Muscle of leg (tissue), 16 donors: ENCODE measurements at places on chromosomes 6 and 20. TPM values are rescaled to one million over a fixed set of nuclear protein-coding genes. Genes with fewer than 3 reads are reported as not detected.

DNA sequence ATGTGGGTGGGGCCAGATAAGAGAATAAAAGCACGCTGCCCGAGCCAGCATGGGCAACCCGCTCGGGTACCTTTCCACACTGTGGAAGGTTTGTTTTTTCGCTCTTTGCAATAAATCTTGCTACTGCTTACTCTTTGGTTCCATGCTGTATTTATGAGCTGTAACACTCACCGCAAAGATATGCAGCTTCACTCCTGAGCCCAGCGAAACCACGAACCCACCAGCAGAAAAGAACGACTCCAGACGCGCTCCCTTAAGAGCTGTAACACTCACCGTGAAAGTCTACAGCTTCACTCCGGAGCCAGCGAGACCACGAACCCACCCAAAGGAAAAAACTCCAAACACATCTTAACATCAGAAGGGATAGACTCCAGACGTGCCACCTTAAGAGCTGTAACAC, 76.7 kb downstream of the TFAP2A start:
- no peak overlapping the region for H3K4me3 ChIP-seq
- H3K36me3 ChIP-seq, result no peaks in the 10 kb centered on the region

GRCh38 chr20:56897318-56897957, 268.3 kb downstream of the TFAP2C start:
- H3K36me3 ChIP-seq, result no peaks in the 10 kb centered on the region
- H3K27me3 ChIP-seq, result peaks cover 7% of the 10 kb centered on the region
- H3K4me1 ChIP-seq, result no peaks in the 10 kb centered on the region
- H3K4me3 ChIP-seq, result no peak overlapping the region
- H3K27ac ChIP-seq, result no peak overlapping the region
- DNase-seq, result no peak

DNA sequence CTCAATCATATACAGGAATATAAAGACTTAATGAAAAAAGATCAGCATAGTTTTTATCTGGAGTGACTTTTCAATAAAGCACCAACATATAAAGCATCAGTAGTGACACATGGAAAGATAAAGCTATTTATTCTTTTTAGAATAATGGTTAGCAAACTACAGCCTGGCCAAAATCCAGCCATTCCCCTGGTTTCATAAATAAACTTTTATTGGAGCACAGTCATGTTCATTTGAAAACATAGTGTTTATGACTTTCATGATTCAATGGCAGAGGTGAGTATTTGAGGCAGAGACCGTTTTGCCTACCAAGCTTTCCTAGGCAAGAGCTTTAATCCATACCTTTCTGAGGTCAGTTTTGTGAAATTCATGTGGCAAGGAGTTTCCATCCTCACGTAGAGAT, 153.5 kb downstream of the RPS12 start:
- no peak overlapping the region for H3K27ac ChIP-seq
- no peak overlapping the region for H3K4me3 ChIP-seq
- peaks cover 13% of the 10 kb centered on the region for H3K4me1 ChIP-seq

DNA sequence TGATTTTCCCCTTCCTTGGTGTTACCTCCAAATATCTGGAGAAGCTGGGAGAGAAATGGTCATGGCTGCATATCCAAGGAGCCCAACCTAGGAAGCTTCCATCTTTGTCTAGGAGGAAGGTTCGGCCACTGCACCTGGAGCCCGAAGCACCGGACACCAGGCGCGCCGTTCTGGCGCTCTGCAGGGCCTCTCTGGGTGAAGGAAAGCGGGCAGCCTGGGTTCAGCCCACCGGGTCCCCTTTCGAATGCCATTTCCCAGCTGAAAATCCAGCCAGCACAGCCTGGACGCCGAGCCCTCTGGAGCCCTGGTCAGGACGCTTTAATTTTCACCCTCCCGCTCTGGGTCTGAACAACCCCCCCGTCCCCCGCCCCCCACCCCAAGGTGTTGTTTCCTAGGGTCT, 1.2 kb downstream of the LINC00237 start:
- peaks cover 36% of the 10 kb centered on the region for H3K4me1 ChIP-seq
- no peaks in the 10 kb centered on the region for H3K36me3 ChIP-seq
- H3K27ac ChIP-seq, result no peak overlapping the region
- H3K27me3 ChIP-seq, result peaks cover 85% of the 10 kb centered on the region
- no peak overlapping the region for H3K4me3 ChIP-seq

- no peak overlapping the region for H3K27ac ChIP-seq
- DNase-seq, result no peak
- H3K4me1 ChIP-seq, result peaks cover 5% of the 10 kb centered on the region
- H3K36me3 ChIP-seq, result no peaks in the 10 kb centered on the region
Observed at GRCh38 chr6:46845126-46845525, 51.9 kb downstream of the MEP1A start.

GRCh38 chr20:11248011-11248409, 574.2 kb upstream of the JAG1 start:
- no peak for DNase-seq
- no peaks in the 10 kb centered on the region for H3K36me3 ChIP-seq
- no peaks in the 10 kb centered on the region for H3K27me3 ChIP-seq
- peaks cover 2% of the 10 kb centered on the region for H3K4me1 ChIP-seq
- H3K27ac ChIP-seq, result no peak overlapping the region

DNA sequence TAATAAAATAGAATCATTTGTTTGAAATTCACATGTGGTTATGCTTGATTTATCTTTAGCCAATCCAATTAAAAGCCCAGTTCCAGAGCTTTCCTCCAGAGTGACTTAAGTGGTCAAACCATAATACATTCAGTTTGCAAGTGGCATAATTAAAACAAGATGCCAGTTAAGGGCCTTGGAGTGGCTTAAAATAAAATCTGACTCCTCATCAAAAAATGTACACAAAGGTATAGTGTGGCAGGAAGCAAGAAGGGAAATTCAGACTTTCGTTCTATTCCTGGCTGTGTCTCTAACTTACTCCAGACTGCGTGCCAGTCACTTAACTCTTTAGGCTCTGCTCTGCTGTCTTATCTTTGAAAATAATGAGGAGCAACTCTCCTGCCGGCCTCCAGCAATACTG, 251.3 kb upstream of the PRND start:
- no peak overlapping the region for H3K4me3 ChIP-seq
- peaks cover 2% of the 10 kb centered on the region for H3K27me3 ChIP-seq
- no peaks in the 10 kb centered on the region for H3K36me3 ChIP-seq
- DNase-seq, result peak; percentile 10
- no peak overlapping the region for H3K27ac ChIP-seq

DNA sequence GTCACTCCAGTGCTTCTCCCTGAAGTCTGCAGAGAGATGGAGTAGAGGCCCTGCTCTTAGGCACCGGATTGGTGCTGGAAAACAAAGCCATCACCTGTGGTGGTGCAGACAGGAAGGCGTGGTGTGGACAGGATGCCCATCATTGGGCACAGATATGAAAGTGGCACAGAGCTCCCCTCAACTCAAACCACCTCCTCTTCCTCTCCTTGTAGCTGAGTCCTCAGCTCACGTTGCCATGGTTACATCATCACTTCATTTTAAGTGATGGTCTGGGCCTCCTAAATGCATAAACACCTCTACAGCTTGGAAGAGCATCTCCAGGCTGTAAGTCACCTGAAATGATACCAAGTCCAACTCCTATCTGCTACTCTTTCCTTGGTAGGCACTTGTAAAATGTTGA, 8.0 kb upstream of the RTF2 start:
- H3K27ac ChIP-seq, result no peak overlapping the region
- no peaks in the 10 kb centered on the region for H3K27me3 ChIP-seq
- H3K4me1 ChIP-seq, result peaks cover 6% of the 10 kb centered on the region
- DNase-seq, result no peak
- H3K4me3 ChIP-seq, result no peak overlapping the region

DNA sequence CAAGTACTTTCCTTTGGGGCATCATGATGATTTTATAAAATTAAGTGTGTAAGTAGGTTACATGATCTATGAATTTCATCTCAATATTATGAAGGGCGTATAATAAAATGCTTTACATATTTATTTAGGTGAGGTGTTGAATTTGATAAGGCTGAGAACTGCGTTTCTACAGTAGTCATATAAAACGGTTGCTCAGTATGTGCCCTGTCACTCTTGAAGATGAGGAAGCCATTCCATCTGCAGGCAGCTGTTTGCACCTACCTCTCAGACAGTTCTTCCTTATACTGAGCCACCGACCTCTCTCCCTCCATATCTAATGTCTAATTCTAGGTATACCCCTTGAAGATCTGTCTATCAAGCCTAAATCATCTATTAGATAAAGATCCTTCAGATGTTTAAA, 16.1 kb downstream of the NCOA7 start:
- no peaks in the 10 kb centered on the region for H3K27me3 ChIP-seq
- H3K36me3 ChIP-seq, result no peaks in the 10 kb centered on the region
- H3K4me3 ChIP-seq, result no peak overlapping the region
- no peak for DNase-seq

DNA sequence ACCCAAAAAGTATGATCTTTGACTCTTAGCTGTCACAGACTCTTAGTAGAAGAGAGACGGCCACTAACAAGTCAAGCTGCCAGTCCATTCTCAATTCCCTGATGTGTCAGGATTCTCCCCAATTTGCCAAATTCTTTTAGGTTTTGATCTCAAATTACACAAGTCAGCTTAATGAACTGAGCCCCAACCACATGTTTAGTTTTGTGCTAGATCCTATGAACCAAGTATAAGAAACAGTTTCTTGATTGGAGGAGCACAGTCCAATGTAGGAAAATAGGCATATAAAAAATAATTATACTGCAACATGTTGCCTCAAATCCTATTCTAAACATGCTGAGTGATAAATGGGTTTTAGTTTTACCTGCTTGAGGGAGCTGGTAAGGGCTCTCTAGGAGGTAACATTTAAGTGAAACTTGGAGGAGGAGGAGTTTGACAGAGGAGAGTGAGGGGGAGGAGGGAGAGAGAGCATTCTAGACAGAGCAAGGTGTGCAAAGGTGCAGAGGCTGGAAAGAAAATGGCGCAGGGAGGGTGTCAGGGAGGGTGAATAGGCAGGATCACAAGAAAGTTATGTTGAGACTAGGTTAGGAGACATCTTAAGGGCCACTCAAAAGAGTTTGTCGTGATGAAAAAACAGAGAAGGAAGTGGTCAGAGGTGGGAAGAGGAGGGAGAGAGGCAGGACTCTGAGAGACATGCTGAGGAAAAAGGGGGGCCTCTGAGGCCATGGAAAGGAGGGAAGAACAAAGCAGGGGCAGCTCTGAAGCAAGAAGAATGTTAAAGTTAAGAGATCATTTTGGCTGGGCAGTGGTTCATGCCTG, 22.8 kb upstream of the FAM83C start:
- H3K4me1 ChIP-seq, result peaks cover 5% of the 10 kb centered on the region
- H3K4me3 ChIP-seq, result no peak overlapping the region
- peaks cover 15% of the 10 kb centered on the region for H3K36me3 ChIP-seq
- DNase-seq, result no peak
- H3K27ac ChIP-seq, result no peak overlapping the region
- no peaks in the 10 kb centered on the region for H3K27me3 ChIP-seq

DNA sequence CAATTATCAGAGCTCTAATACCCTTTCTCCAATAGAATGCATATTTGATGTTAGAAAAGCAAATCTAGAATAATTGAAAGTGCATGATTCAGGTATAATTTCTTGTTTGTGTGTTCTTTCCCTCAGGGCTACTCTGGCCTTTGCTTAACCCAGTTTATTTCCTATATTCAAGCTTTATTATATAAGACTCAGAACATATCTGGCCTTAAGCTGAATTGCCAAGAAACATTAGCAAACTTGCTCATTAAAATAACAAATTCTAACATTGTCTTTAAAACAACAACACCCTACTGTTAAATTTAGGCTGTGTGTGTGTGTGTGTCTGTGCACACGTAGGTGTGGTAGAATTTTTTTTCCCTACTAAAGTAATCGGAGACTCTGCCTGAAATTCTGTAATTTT, 426.5 kb downstream of the UTRN start:
- H3K27ac ChIP-seq, result no peak overlapping the region
- no peaks in the 10 kb centered on the region for H3K27me3 ChIP-seq
- H3K36me3 ChIP-seq, result no peaks in the 10 kb centered on the region
- H3K4me1 ChIP-seq, result no peaks in the 10 kb centered on the region

- no peak overlapping the region for H3K27ac ChIP-seq
- H3K36me3 ChIP-seq, result no peaks in the 10 kb centered on the region
- no peak overlapping the region for H3K4me3 ChIP-seq
- no peak for DNase-seq
Observed at GRCh38 chr6:152905551-152906299, 77.1 kb downstream of the FBXO5 start.

- no peak overlapping the region for H3K4me3 ChIP-seq
- no peaks in the 10 kb centered on the region for H3K36me3 ChIP-seq
- H3K27me3 ChIP-seq, result no peaks in the 10 kb centered on the region
Observed at GRCh38 chr6:13667655-13668054, 44.0 kb downstream of the RANBP9 start.

DNA sequence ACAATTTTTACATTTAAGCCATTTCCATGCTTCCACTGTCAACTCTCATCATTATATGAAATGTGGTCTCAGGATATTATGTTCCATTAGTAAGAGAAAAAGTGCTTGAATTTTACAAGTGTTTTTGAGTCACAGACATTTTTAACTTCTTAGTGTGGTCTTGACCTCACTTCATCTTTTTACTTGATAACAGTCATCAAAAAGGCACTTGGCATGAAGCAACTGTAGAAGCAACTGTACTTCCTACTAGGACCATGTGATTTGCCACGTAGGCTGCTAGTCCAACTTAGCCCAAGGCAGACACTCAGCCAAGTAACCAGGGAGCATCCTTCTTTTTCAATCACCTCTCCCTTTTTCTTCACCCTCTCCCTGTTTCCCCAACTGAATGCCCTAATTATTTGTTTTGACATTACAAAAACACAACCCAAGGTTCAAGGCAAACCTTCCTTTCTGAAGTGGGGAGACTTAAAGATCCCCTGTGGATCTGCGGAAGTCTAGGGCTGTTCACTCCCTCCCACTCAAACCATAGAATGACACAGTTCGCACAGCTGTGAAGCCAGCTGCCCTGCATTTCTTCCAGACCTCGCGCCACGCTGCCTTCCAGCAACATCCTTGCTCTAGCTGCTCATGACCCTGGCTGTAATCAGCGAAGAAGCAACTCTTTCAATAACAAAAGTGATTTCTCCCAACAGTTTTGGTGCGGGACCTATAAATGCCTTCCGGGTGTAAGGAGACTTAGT, 45.0 kb downstream of the PHACTR1 start:
- H3K4me1 ChIP-seq, result no peaks in the 10 kb centered on the region
- H3K36me3 ChIP-seq, result no peaks in the 10 kb centered on the region
- H3K4me3 ChIP-seq, result no peak overlapping the region

- DNase-seq, result no peak
- H3K4me1 ChIP-seq, result no peaks in the 10 kb centered on the region
- no peaks in the 10 kb centered on the region for H3K27me3 ChIP-seq
- H3K4me3 ChIP-seq, result no peak overlapping the region
- H3K36me3 ChIP-seq, result peaks cover 2% of the 10 kb centered on the region
- no peak overlapping the region for H3K27ac ChIP-seq
Observed at GRCh38 chr20:20561172-20561571, 151.3 kb downstream of the RALGAPA2 start.

LINC00237 gene
- 0.41 TPM for polyA plus RNA-seq

VIP gene
- 0.64 TPM for polyA plus RNA-seq

IPCEF1 gene
- 1.2 TPM for polyA plus RNA-seq

OXT gene
- polyA plus RNA-seq, result 0.68 TPM

KCNG1 gene
- polyA plus RNA-seq, result 1.5 TPM

PHACTR3 gene
- polyA plus RNA-seq, result 6.9 TPM

TENT5A gene
- polyA plus RNA-seq, result 5.2 TPM

ADGRF4 gene
- not detected for polyA plus RNA-seq

WFDC5 gene
- not detected for polyA plus RNA-seq

TCF21 gene
- polyA plus RNA-seq, result 4.9 TPM
